Left ventricle myocardium superior (tissue), 1 donor: ENCODE measurements at places on chromosomes 11 and 22.

- no peak for DNase-seq
Measured at GRCh38 chr11:101686514-101686913, 102.7 kb upstream of the TRPC6 start.

DNA sequence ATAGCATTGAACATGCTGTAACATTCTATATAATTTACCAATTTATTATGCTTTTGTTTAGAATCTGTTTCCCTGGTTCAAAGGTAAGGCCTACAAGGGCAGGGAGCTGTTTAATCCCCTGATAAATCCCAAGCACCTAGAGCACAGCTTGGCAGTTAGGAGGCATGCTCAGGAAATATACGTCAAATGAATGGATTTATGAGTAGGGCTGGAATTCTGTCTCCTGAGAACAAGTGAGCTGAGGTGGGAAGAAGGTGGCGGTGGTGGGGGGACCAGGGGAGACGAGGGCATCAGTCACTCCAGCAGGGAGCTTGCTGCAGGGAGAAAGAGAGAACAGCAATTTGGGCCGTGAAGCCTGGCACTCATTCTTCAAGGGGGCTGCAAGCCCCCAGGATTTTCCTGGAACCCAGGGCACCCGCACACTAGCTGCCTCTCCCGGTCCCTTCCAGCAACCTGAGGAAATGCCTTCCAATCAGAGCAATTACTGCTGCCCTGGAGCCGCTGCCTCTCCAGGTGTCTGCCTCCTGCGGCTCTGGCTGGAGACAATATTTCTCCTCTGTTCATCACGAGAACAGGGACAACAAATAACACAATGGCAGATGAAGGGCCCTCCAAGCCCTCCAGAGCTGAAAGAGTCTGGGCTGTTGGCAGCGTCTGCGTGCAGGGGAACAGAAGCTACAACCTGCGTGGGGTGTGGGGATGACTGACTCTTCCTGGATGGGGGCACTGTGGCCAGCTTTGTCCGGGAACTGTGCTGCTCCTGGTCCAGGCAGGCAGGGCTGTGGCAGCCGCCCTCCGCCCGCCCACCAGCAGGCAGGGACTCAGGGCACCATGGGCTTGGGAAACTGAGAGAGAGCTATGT is 233.4 kb downstream of the ST3GAL4 start:
- DNase-seq = no peak

GRCh38 chr11:9803685-9804418 is 140.0 kb downstream of the SWAP70 start:
- DNase-seq = no peak

GRCh38 chr11:117314840-117315239 is 1.2 kb downstream of the BACE1 start:
- DNase-seq = no peak

DNA sequence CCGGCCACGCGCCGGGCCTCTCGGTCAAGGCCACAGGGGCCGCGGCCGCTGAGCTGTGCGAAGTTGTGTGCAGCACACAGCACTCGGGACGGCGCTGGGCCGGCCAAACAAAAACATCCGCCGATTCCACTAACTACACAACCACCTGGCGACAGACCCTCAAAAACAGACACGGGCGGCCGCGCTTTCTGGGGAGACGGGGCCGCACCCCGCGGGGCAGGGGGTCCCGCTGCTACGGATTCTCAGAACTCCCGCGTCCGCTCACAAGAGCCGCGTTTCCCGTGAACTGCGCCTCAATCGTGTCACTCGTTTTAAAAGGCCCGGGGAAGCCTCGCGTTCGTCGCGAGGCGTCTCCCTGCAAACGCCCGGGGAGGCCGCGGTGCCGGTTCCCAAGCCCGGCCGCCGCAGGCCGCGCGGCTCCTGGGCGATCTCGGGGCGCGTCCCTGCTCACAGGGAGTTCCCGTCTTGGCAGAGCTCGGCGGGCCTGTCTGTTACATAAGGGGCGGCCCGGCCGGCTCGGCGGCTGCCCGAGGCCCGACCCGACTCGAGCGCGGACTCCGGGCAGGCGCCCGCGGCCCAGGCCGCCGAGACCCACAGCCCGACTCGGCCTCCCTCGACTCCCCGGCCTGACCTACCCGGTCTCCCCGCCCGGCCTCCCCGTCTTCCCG is 936 bp downstream of the BRD1 start:
- peak; percentile 80 for DNase-seq

GRCh38 chr11:129287920-129288319 is 87.7 kb upstream of the BARX2 start:
- no peak for DNase-seq

DNA sequence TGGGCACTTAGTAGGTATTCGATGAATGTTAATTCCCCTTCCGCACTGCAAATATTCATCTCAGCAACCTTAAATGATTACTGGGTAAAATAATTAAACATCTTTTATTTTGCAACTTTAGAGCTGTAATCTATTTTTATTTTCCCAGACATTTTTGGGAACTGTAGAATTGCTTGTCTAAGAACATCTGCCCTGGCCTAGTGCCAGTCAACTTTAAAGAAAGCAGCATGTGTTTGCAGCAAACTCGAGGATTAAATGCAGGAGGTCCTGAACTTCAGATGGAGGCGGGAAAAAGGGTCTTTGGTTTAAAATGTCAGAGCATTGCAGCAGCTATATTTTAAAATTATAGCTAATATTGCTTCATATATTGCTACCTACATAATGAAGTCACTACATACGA is 190.0 kb downstream of the PGR start:
- DNase-seq = no peak

- no peak for DNase-seq
Measured at GRCh38 chr22:46453829-46454503, 83.5 kb downstream of the CELSR1 start.

DNA sequence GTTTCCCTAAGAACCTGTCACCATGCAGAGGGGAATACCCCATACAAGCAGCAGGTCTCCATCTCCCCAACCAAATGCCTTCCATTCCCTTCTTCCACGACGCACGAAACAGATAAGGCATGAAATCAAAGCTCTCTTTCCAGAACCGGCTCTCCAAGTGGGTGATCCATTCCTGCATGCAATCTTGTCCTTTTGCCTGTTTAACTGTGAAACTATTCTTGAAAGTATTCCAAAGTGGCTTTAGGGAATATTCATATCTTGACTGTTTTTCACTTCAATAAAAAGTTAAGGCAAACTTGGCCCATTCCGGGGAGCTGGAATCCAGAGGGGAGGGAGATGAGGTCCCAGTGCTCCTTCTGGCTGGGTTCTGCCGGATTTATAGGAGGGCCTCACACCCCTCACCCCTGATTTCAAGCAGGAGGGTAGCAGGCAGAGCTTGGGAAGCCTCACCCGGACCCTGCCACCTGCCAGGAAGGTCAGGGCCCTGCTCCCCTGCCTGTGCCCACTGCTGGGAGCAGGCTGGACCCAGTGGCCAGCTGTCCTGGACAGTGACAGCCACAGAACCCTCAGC is 60.9 kb downstream of the SCGB1A1 start:
- no peak for DNase-seq

DNA sequence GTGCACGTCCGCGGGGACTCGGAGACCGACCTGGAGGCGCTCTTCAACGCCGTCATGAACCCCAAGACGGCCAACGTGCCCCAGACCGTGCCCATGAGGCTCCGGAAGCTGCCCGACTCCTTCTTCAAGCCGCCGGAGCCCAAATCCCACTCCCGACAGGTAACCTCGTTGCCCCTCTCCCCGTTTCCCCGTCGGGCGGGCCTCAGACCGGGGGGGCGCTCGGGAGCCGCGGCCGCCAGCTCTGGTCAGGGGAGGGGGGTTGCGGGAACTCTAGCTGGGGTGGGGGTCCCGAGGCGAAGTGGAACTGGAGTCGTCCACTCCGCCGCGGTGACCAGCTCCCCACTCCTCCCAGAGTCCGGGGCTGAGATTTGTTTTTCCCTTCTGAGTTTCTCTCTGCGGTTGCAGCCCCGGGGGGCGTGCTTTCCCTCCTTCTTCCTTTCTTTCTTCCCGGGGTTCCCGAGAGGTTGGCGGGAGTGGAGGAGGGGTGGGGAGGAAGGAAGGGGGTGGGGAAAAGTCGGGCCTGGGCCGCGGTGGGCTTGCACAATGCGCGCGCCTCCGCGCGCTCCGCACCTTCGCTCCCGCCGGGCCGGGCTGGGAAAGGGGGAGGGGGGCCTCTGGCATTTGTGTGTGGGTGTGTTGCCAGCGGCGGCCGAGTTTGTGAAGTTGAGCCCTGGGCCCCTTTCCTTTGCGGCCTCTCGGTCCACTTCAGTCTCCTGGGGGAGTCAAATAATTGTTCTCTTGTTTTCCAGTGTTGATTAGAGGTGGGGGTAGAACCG is 952 bp downstream of the YAP1 start:
- peak; percentile 82 for DNase-seq
